ENCODE measurements at places on chromosomes 4 and X.

GRCh38 chr4:84392951-84393590, 106.0 kb downstream of the NKX6-1 start:
- DNase-seq, result no peak

DNA sequence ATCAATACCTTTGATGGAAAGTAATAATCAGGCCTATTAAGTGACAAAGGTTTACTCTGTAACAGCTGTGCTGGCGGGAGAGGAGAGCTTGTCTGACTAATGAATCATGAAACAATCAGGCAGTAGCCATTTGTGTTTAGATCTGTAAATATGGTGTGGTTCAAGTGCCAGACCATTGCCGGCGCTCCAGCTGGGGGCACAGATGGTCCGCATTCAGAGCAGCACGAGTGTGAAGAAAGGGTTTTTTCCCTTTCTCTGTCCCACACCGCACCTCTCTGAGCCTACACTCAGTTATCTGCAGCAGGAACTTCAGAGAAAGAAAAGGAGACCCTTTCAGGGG, 111.3 kb upstream of the PAQR3 start:
- DNase-seq, result no peak

GRCh38 chr4:87608229-87608628, at the start of gene DSPP:
Gene DSPP (plus strand): TSS chr4:87608529. CDS start chr4:87610909, 2,380 bp downstream.
- DNase-seq, result no peak

GRCh38 chrX:16202943-16203342, 35.7 kb downstream of the MAGEB17 start:
- DNase-seq, result no peak

DNA sequence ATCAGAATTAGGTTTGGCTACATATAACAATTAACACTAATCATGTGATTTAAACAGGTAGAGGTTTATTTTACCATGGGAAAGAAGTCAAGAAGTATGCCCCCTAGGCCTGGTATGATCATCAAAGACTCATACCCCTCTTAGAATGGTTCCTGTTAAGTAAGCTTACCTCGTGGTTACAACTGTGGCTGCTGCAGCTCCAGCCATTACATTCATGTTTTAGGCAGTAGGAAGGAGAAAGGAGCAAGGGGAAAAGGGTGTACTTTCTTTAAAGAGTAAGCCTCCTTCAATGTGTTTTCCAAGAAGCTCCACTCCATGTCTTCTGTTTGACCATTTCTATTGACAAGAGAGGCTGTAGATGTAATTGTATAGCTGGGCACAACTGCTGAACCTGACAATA, 94.9 kb upstream of the GATB start:
- no peak for DNase-seq

GRCh38 chrX:153623310-153624029, 23.5 kb upstream of the DUSP9 start:
- no peak for DNase-seq

- DNase-seq, result no peak
Measured at GRCh38 chrX:93422693-93423092, 250.7 kb downstream of the NAP1L3 start.

DNA sequence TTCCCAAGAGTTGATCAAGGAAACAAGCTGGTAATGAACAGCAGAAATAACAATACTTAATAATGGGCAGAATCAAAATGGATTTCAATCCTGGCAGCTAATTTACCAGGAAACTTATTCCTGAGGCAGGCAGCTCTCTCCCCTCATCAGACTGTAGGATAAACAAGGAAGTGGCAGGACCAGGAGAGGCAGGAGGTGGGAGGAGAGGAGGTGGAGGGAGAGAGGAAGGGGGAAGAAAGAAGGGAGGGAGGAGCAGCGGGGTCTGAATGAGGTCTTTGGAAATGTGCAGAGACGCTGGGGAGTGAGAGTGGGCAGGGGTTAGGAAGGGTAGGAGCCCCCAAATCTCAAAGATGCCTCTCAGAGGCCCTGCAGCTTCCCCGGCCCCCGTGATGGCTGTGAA, 231.5 kb downstream of the BCOR start:
- no peak for DNase-seq

- DNase-seq, result no peak
Measured at GRCh38 chr4:98556451-98556850, 102.0 kb downstream of the TSPAN5 start.

GRCh38 chr4:13543839-13544605, at the start of gene NKX3-2:
Gene NKX3-2 (minus strand): TSS chr4:13544508. CDS start chr4:13544414, 94 bp downstream.
- no peak for DNase-seq

GRCh38 chr4:53656421-53656981, 65.2 kb upstream of the LNX1 start:
- no peak for DNase-seq

DNA sequence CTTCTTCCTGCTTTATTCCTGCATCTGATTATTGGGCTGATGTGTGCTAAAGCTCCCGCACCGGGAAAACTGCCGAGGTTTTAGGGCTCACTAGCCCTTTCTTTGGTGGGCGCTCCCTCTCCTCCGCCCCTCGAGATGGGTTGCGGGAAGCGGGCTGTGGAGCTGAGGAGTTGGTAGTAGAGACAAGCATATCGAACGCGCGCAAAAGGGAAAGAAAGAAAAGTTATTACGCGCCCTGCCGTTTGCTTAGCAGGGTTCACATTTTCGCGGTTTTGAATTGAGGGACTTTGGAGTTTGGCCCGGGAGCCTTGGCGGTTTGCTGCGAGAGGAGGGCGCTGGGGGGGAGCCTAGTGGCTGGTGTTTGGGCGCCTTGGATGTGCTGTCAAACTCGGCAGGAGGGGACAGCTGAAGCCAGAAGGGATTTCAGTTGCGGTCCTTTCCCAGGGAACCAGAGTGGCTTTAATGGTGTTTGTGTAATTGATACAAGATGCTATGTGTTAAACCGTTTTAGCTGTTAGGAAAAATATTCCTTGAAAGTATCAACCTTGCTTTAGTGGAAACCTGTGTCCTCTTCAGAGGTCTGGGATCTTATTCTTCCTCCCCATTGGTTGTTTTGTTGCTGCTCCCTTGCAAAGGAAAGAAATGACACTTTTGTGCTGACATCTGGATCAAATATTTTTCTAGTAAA, 1.1 kb downstream of the GAB1 start:
- no peak for DNase-seq

DNA sequence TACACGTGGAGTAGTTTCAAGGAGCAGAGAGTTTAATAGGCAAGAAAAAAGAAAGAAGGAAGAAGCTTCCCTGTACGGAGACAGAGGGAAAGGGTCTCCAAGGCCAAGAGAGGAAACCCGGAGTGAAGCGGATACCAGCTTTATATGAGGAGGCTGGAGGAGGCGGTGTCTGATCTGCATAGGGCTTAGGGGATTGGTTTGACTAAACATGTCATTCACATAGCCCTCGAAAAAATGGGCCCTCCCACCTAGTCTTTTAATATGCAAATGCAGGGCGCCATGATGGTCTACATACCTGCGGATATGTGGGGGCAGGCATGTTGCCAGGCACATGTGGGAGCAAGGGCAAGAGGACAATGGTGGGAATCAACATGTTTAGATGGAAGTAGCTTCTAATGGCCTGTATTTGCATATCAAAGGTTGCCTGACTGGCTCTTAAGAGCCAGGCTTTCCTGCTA, 103.1 kb upstream of the UGT8 start:
- DNase-seq, result no peak
